ENCODE measurements at places on chromosomes 7 and 10.

DNA sequence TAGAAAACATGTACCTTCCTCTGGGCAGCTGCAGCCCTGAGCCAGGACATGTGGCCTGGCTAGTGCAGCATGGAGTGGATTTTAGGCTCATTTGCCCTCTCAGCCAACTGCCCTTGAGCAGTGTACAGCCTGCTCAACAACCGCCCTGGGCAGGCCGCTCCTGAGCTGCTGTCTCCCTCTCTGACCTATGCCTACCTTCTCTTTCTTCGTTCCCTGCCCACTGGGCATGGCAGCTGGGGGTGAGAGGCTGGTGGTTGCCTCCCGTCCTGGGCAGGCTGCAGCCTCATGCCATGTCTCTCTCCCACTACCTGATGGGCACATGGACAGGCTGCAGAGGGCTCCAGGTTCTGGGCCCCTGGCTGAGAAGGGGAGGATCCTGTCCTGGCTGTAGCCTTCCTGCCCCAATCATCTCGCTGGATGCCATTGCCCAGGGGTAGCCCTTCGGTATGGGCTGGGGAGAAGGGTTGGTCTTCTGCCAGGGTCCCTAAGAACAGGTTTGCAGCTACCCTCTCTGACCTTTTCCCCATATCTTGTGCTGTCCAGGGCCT lies 97.3 kb downstream of the NEURL1 start:
- DNase-seq: no peak

GRCh38 chr10:61565819-61566560 lies 96.7 kb upstream of the CABCOCO1 start:
- no peak for DNase-seq

GRCh38 chr7:141704741-141705140 lies 2.8 kb upstream of the DENND11 start:
- DNase-seq: no peak

- DNase-seq: no peak
These were observed 5.4 kb upstream of the SUV39H2 start for GRCh38 chr10:14873090-14873760.

DNA sequence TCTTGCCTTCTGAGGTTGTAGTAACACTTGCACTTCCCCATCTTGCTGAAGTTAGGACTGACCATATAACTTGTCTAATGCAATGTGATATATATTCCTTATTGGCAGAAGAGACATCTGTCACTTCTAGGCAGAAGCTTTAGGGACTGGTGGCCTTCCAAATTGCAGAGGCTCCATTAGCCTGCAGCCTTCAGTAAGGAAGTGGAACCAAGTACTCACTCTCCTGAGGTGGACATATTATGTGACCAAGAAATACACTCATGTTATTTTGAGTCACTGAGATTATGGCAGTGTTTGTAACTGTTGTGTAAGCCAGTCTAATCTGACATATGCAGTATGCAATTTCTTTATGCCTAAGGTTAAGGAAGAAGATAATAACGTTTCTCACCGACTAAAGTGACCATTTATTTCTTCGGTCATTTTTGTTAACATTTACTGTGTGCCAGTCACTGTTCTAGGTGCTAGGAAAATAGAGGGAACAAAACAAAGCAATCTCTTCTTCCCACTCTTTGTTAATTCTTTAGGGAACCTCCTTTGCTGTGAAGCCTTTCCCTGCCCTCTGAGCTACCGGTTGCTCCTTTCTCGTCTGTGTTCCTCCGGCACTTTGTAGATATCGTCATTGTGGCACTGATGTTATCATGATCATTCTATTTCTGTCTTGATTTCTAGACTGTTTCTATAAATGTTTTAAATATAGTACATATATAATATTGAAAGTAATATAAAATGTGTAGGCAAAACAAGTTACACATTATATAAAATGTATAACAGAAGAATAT lies 52.9 kb upstream of the HBP1 start:
- no peak for DNase-seq

DNA sequence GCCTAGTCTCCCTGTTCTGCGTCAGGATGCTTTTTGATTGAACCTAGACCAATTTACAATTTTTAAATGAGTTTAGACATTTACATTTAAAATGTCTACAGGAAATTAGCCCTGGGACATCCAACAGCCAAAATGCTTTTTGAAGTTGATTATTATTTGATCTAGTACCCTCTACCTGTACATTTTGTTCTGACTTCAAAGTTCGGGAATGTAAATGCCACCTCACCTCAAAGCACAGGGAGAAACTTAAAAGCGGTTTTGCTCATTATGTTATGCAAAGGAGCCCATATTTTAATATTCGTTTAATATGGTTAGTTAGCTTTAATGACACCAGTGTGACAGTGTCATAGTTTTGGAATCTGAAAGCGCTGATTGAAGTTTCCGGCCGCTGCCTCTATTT lies 80.1 kb upstream of the FAM204A start:
- no peak for DNase-seq

- no peak for DNase-seq
These were observed 118.6 kb upstream of the RET start for GRCh38 chr10:42958142-42958868.

DNA sequence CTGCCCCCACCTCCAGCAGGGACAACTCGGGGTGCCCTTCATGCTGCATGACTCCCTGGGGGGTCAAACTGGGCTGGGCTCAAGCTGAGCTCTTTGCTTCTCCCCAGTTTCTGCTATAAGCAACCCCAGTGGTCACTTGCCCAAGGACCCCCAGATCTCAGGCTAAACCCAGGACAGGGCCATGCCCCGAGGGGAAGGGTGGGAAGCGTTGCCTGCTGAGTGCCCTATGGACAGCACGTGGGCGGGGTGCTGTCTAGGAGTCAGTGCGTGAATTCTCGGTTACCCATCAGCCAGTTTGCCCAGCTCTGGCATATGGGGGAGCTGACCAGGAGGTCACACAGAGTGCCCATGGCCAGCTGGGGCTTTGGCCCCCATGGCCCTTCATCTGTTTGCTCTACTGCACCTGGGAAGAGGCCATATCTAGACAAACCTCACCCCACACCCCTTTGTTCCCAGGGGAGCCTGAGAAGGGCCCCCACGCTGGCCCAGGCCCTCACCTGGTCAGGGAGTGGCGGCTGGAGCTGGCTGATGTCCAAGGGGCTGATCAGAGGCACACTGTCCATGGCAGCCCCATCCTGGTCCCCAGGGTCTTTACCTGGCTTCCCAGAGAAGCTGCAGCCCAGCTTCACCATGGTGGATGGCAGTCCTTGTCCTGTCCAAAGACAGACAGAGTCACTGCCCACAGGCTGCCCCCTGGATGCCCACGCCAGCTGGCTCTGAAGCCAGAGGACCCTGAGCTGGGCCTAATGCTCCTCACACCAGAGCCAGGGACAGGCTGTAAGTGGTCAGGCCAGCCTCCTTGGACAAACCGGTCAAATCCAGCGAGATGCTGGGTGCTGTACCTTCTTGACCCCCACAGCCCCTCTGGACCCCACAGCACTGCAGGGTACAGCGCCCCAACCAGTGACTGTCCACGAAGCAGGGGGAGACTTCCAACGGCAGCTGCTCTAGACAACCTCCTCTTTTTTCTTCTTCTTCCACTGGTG lies 8.0 kb downstream of the CALY start:
- DNase-seq: no peak

GRCh38 chr7:75534727-75535307 lies 42.7 kb downstream of the SPDYE5 start:
- no peak for DNase-seq

- no peak for DNase-seq
These were observed 98.5 kb upstream of the INSIG1 start for GRCh38 chr7:155198901-155199845.

- DNase-seq: no peak
These were observed 3.8 kb downstream of the KAZALD1 start for GRCh38 chr10:101065481-101066145.

DNA sequence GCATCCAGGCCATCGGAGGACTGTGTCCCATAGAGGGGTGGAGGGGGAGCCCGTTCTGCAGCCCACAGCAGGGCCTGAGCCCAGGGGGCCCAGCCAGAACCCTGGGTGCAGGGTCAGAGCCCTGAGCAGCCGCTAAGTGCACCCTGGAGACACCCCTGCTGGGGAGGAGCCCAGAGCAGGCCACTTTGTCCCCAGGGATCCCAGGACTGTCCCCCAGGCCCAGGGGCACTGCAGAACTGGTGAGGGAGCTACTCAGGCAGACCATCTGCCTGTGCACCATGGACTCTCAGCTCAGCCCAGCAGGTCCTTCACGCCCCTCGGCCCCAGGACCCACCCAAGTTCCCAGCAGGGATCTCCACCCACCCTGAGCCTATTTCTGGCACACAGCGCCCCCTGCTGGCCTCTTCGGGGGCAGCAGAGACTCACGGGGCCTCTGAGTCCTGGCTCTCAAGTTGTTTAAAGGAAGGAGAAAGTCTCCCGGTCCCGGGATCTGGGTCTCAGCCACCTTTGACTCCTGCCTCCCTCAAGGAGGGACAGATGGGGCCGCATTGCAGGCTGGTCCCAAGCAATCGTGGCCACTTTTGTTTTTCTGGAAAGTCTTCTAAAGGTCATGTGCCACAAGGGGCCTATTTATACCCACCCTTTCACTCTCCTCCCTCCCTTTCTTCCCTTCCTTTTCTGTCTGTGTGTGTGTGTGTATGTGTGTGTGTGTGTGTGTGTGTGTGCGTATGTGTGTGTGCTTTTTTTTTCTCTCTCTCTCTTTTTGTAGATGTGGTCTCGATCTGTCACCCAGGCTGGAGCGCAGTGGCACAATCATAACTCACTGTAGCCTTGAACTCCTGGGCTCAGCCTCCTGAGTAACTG lies 90.3 kb downstream of the MYL10 start:
- peak; percentile 48 for DNase-seq

DNA sequence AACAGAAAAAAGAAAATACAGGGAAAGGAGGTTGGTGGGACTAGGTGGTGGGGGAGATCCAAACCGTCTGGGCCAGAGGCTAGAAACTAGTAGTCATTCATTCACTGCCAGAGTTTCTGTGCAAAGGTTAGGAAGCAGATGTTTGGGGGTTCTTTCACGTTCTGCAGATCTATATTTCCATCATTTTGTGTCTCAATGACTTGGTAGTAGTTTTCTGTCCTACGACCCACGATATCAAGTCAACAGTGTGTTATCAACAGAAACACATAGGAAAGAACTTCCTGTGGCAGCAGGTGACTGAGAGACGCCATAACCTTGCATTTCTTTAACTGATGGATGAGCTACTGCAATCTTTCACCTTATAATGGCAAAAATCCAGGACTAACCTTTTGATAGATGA lies 1.8 kb downstream of the CEP55 start:
- DNase-seq: no peak

GRCh38 chr7:36448781-36449379 lies 59.2 kb downstream of the ANLN start:
- no peak for DNase-seq

- DNase-seq: no peak
These were observed 13.6 kb upstream of the FAM13C start for GRCh38 chr10:59375990-59376389.

- no peak for DNase-seq
These were observed 92.2 kb downstream of the GATA3 start for GRCh38 chr10:8146650-8147049.

- no peak for DNase-seq
These were observed 4.2 kb upstream of the KCP start for GRCh38 chr7:128914566-128915151.

GRCh38 chr7:70598976-70599375 lies 533.0 kb upstream of the GALNT17 start:
- DNase-seq: no peak

GRCh38 chr10:97729014-97729413 lies 7.9 kb upstream of the ZFYVE27 start:
- DNase-seq: no peak
